ENCODE measurements at places on chromosomes 16 and 17. TPM values are rescaled to one million over a fixed set of nuclear protein-coding genes. Genes with fewer than 3 reads are reported as not detected.

Gene HS3ST3B1
- 0.59 TPM for total RNA-seq

Gene CCDC154
- total RNA-seq, result 1.6 TPM

- no peak for DNase-seq
- H3K4me1 ChIP-seq, result no peaks in the 10 kb centered on the region
- H3K4me3 ChIP-seq, result no peak overlapping the region
- H3K36me3 ChIP-seq, result peaks cover 26% of the 10 kb centered on the region
- H3K27ac ChIP-seq, result no peak overlapping the region
These were observed 22.2 kb upstream of the CLEC18A start for GRCh38 chr16:69928856-69929400.

GRCh38 chr17:1928976-1929375 is 96.2 kb downstream of the RTN4RL1 start:
- H3K4me3 ChIP-seq, result no peak overlapping the region
- no peak for DNase-seq
- no peaks in the 10 kb centered on the region for H3K36me3 ChIP-seq
- no peak overlapping the region for H3K27ac ChIP-seq

GRCh38 chr17:49450735-49451134 is 36.1 kb upstream of the PHB1 start:
- no peak overlapping the region for H3K4me3 ChIP-seq
- no peak for DNase-seq
- no peaks in the 10 kb centered on the region for H3K27me3 ChIP-seq
- H3K36me3 ChIP-seq, result no peaks in the 10 kb centered on the region
- H3K27ac ChIP-seq, result no peak overlapping the region
- no peaks in the 10 kb centered on the region for H3K4me1 ChIP-seq

DNA sequence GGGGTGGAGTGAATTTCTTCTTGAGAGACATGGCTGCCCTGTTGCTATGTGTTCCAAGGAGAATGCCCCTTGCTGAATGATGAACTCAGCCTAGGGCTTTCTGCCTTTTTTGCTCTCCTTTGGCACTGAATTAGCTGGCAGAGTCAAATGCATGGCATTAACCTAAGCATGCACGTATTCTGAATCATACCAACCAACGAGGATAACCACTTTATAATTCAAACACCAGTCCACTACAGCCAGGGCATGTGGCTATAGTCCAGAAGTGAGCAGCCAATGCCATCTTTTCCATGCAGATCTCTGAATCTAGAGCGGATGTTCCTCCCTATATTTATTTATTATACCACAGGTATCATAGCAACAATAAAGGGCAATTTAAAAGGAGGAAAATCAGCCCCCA is 15.7 kb downstream of the TMIGD1 start:
- no peaks in the 10 kb centered on the region for H3K4me1 ChIP-seq
- H3K4me3 ChIP-seq, result no peak overlapping the region
- H3K36me3 ChIP-seq, result no peaks in the 10 kb centered on the region
- DNase-seq, result no peak

GRCh38 chr17:66625311-66625767 is 209.6 kb upstream of the CACNG5 start:
- H3K27me3 ChIP-seq, result no peaks in the 10 kb centered on the region
- H3K4me1 ChIP-seq, result no peaks in the 10 kb centered on the region
- no peak for DNase-seq

DNA sequence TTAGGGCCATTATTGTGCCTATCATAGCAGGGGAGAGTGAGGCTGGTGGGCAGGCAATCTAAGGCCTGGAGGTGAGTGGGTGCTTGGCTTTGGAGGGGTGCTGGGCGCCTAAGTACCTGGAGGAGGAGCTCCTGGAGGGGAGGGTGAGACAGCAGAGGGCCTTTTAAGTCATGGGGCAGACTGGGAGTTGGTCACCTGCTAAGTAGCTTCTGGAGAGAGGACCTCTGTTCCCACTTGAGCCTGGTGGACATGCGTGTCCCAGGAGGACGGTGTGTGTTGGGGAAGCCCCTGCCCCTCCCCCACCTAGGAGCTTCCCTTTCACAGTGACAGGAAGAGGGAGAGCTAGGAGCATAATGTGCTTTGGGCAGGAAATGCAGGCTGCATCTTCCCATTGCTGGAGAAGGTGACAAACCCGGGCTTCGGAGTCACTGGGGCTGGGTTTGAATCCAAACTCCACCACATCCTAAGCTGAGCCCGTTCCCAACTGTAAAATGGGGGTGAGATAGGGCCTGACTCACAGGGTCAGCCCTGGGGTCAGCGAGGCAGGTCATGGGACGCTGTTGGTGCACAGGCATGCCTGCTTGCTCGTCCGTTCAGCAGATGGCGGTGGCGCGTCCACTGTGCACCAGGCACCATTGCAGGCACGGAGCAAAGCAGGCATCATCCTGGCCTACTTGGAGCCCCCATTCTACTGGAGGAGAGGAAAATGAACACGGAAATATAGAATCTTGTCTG is 37.9 kb downstream of the CMIP start:
- no peaks in the 10 kb centered on the region for H3K27me3 ChIP-seq
- H3K4me1 ChIP-seq, result no peaks in the 10 kb centered on the region
- no peak overlapping the region for H3K4me3 ChIP-seq
- no peak overlapping the region for H3K27ac ChIP-seq
- no peak for DNase-seq
- H3K36me3 ChIP-seq, result no peaks in the 10 kb centered on the region

- H3K4me3 ChIP-seq, result no peak overlapping the region
- H3K27ac ChIP-seq, result no peak overlapping the region
- no peaks in the 10 kb centered on the region for H3K27me3 ChIP-seq
These were observed 1.8 kb downstream of the KRT23 start for GRCh38 chr17:40935624-40936023.

DNA sequence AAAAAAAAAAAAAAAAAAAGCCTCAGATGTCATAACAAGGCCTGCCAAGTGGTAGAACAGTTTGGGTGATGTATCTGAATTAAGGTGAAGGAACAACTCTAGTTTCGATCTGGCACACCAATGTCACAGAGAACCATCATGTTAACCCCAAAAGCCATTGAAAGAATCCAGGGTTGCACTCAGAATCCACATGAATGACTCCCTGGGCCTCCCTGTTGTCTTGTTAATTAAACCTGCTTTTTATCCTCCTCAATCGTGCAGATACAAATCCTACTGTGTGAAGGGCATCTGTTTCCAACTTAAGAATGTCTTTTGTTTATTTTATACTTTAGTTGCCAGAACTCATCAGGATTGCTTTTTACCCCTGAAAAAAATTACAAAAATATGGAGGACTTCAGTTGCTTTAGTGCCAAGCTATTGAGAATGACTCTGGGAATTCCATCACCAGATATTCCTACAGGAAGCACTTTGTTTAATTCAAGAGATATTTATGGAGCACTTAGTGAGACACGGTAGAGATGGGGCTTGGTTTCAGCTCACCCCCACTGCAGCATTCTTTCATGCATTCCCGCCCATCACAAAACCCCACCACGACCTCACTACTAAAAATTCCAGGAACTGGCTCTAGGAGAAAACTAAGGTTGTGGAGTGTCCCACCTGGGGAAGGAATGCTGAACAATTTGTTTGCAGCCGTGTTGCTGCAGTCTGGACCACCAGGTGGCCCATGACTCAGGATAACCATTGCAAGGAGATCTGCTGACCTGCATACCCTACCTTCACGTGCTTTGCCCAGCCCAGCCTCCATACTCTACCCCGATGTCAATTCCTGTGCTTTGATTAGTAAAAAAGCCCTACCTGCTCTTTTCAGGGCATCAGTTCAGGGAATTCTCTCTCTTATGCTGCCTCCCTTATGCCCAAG is 63.8 kb upstream of the GPRC5B start:
- H3K4me3 ChIP-seq, result no peak overlapping the region
- H3K27ac ChIP-seq, result no peak overlapping the region
- H3K27me3 ChIP-seq, result no peaks in the 10 kb centered on the region
- no peak for DNase-seq

- H3K27me3 ChIP-seq, result no peaks in the 10 kb centered on the region
- no peak for DNase-seq
- H3K27ac ChIP-seq, result no peak overlapping the region
- no peak overlapping the region for H3K4me3 ChIP-seq
These were observed 34.5 kb upstream of the SCNN1B start for GRCh38 chr16:23267647-23268046.

DNA sequence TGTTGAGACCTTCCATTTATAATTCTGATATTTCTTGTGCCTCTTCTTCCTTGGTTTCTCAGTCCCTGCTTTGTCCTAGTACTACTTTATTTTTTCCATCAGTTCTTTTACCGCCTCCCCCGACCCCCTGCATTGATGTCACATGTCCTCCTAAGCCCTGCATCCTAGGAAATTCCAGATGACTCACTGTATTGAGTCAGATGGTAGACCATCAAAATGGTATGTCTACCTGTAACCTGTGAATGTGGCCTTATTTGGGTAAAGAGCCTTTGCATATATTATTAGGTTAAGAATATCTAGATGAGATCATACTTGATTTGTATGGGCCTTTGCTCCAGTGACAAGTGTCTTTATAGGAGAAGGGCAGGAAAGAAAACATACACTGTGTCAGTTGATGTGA is 515.3 kb upstream of the CA10 start:
- H3K4me1 ChIP-seq, result no peaks in the 10 kb centered on the region
- H3K36me3 ChIP-seq, result no peaks in the 10 kb centered on the region
- no peak for DNase-seq
- no peaks in the 10 kb centered on the region for H3K27me3 ChIP-seq

DNA sequence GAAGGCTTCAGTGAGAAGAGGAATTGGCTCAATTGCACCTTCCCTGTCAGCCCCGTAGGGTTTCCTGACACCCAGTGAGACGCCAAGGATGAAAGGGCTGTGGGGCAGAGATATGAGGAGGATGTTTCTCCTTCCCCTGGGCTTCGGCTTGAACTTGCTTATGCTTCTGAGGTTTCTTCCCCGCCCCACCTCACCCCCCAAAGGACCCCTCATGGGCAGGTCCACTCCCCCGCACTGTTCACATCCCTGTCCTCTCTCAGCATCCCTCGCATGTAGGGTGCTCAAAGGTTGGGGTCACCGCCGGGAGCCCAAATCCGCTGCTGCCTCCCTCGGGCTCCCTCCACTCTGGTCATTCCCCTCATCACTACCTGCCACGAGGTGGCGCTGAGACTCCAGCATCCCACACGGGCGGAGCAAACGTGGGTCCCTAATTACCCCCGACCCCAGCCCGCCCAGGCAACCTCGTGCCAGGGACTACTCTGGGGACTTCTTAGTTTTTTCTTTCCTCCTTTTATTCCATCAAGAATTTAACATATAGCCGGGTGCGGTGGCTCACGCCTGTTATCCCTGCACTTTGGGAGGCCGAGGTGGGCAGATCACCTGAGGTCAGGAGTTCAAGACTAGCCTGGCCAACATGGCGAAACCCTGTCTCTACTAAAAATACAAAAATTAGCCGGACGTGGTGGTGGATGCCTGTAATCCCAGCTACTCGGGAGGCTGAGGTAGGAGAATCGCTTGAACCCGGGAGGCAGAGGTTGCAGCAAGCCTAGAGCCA is 3.3 kb upstream of the TRARG1 start:
- H3K27ac ChIP-seq, result no peak overlapping the region
- no peak overlapping the region for H3K4me3 ChIP-seq
- no peaks in the 10 kb centered on the region for H3K36me3 ChIP-seq
- no peaks in the 10 kb centered on the region for H3K4me1 ChIP-seq
- no peaks in the 10 kb centered on the region for H3K27me3 ChIP-seq

DNA sequence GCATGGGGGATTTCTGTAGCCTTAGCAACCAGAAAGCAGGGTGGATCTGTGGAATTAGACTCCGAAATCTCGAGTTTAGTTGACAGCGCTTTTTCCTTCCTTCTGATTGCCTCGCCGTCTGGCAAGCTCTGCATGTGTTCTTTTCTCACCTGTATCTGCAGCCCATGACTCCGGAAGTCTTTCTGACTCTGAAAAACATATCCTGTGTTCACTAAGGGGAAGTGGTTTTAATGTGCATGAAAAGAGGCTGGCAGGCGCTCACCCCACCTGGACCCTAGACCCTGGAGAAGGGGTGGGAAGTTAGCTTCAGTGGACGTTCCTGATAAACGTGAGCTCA is 158.5 kb downstream of the RPTOR start:
- DNase-seq, result no peak
- H3K27ac ChIP-seq, result no peak overlapping the region
- H3K27me3 ChIP-seq, result no peaks in the 10 kb centered on the region
- H3K36me3 ChIP-seq, result no peaks in the 10 kb centered on the region

DNA sequence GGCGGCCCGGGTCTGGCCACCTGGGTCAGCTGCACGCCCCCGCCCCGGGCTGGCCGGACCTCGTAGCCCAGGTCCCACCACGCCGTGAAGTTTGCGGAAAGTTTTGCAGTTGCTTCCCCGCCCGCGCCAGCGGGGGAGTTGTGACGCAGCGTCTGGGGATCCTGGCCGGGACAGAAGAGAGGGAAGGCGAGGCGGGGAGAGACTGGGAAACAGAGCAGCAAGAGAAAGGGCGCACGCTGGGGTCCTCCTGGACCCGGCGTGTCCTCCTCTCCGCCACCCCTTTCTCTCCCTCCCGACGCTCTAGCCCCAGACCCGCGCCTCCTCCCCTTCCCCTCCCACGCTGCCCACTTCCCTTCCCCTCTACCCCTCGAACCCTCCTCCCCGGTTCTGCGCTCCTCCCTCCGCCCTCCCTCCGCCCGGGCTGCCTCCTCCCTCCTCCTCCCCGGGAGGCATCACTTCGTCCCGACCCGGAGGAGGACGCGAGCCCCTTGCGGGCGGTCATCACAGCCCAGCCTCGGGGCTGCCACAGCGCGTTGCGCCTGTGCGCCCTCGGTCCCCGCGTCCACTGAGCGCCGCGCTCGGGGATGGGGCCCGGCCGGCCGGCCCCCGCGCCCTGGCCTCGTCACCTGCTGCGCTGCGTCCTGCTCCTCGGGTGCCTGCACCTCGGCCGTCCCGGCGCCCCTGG is at the start of gene MRC2:
Gene MRC2 (plus strand): TSS at position 452 of the 685 bp plus-strand sequence. CDS start 133 bp downstream, at position 585.
- H3K4me3 ChIP-seq, result peak within 1 kb of the TSS; percentile 27
- no peaks in the 10 kb centered on the region for H3K4me1 ChIP-seq
- peak; percentile 55 for DNase-seq
- H3K36me3 ChIP-seq, result no peaks in the 10 kb centered on the region
- H3K27ac ChIP-seq, result peak within 1 kb of the TSS; percentile 39
- no peaks in the 10 kb centered on the region for H3K27me3 ChIP-seq

- H3K36me3 ChIP-seq, result no peaks in the 10 kb centered on the region
- no peak for DNase-seq
These were observed 47.9 kb upstream of the MAP3K14 start for GRCh38 chr17:45364531-45365390.

DNA sequence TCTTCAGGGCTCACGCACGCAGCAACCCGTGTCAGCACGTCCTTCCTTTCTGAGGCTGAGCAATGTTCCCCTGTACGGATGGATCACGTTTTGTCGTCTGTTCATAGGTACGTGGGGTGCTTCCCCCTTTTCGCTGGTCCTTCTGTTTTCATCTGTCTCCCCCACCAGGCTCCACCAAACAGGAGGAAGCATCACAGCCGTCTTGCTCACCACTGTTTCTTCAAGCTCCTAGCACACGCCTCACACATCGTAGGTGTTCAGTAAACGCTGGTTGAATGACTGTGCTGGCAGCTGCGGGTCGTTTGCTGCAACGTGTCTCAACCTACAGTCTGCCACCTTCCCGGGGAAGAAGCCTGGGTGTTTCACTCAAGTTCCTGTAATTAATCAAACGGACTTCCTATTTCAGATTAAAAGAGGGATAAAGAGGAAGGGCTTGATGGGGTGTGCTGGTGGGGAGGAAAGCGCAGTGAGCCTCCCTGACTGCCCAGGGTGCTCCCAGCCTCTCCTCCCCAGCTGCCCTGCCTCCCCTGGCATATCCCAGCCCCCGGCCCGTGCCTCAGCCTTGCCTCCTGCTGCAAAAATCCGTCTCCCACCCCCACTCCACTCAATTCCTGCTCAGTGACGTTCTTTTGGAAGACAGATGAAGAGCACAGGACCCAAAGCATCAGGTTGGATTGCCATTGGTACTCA is 76.7 kb upstream of the DOC2B start:
- no peak overlapping the region for H3K4me3 ChIP-seq
- no peaks in the 10 kb centered on the region for H3K27me3 ChIP-seq
- H3K27ac ChIP-seq, result no peak overlapping the region
- H3K36me3 ChIP-seq, result no peaks in the 10 kb centered on the region

All from pancreas (tissue), 10 donors.